SK-N-DZ (cell line): ENCODE measurements at places on chromosomes 13 and 19.

DNA sequence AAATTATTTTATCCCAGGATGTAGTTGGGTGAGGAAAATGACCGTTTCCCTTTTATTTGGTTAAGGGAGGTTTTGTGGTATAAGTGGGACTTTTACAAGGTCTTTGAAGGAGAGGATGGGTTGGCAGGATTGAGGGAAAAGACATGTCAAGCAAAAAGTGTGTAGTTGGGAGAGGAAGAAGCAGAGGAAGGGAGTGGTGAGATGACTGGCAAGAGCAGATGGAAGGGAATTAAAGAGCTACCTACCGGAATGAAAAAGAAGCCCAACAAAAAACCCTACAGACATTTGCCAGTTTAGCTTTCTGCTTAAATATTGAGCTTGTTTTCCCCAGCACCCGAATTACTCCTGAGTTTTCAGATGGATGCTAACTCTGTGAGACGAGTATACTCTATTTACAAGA is 19.6 kb downstream of the FRY start:
- no peak for DNase-seq

DNA sequence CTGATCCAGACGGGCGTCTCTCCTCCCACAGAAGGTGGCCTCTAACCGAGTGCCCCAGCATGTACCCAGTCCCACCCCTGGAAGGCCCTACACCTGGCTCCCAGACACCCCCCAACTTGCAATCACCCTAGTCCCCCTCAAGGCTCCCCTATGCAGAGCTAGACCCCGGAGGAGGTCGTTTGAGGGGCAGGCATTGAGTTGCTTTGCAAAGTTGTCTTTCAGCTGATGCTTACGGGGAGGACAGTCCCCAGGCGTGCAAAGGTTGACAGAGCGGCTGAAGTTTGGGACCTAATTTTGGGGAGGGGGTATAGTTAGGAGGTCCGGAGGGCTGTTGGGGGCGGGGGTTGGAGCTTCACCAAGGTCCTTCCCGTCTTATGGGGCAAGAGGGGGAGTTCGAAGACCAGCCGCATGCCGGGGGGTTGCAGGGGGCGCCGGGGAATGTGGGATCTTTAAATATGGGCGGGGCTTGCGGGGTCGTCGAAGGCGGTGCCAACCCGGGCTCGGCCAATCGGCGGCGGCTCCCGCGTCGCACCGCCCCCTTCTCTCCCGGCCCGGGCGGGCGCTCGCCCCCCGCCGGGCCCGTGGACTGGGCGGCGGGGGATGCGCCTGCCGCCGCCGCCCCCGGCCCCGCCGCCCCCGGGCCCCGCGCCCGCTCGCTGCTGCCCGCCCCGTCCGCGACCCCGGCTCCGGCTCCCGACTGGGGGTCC is at the start of gene KCNN1:
TSS of gene KCNN1 (plus strand) at position 558 of the 707 bp plus-strand sequence. CDS start 6,782 bp downstream, outside the sequence.
- no peak for DNase-seq

GRCh38 chr13:84961023-84961422 is 838.2 kb downstream of the SLITRK6 start:
- DNase-seq = no peak

DNA sequence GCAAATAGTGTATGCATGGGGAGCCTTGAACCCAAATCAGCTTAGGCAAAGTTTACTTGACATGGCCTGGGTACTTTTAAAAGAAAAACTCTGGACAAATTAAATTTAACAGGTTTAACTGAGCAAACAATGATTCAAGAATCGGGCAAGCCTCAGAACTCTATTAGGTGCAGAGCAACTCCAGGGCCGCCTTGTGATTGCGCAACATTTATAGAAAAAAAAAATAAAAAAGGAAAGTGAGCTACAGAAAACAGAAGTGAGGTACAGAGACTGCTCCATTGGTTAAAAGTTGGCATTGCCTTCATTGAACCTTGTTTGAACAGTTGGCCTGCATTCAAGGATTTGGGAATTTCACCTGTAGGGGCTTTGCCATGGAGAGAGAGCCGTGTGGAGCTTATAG is 421.0 kb upstream of the TSHZ3 start:
- no peak for DNase-seq

DNA sequence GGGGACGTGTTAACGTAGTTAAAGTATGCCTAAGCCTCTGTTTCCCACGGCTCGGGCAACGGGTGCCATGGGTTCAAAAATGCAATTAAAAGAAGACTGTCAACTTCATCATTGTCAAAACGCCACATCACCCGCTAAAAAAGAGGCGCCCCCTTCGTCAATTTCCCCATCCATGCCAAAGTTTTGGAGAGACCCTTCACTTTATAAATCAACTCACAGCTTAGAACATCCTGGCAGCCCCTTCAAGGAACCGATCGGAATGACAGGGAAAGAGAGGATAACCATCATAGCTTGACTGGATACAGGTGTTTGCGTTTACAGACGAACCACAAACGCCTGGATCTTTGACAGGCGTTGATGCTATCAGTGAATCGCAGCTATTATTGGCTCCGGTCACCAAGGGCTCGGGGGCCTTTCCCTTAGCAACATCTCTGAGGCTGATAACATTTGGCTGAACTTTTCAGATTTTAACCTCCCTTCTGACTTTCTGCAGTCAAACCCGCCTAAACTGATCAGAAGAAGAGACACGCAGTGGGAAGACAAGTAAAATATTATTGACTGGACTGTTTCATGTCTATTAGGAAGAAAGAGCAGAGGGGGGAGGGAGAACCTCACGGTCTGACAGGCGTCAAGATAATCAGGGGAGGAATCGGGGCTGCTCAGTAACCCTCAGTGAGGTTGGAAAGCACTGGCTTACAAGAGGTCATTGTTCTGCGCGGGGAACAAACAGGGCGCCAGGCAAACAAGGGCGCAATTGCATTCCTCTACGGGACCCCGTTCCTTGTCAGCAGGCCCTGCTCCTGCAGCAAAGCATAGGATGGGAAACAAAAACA is 322.5 kb upstream of the ZNF507 start:
- DNase-seq = peak; percentile 69

- no peak for DNase-seq
Observed at GRCh38 chr19:42185277-42185676, 32.2 kb downstream of the DEDD2 start.

DNA sequence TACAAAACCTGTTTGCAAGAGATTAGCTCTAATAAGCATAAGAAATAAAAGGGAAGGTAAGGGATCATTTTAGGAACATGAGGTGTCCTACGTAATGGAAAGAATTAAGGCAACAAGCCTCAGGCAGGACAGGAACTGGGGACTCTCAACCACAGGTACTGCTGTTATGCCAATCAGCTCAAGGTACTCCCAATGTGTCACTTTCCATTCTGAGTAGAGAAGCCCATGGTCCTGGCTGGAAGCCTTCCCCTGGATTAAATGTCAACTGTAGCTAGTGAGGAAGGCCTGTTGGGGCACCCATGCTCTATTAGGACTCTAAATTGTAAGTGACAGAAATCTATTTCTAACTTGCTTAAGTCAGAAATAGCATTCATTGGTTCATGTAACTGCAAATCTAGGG is 134.6 kb downstream of the DPF1 start:
- DNase-seq = no peak

DNA sequence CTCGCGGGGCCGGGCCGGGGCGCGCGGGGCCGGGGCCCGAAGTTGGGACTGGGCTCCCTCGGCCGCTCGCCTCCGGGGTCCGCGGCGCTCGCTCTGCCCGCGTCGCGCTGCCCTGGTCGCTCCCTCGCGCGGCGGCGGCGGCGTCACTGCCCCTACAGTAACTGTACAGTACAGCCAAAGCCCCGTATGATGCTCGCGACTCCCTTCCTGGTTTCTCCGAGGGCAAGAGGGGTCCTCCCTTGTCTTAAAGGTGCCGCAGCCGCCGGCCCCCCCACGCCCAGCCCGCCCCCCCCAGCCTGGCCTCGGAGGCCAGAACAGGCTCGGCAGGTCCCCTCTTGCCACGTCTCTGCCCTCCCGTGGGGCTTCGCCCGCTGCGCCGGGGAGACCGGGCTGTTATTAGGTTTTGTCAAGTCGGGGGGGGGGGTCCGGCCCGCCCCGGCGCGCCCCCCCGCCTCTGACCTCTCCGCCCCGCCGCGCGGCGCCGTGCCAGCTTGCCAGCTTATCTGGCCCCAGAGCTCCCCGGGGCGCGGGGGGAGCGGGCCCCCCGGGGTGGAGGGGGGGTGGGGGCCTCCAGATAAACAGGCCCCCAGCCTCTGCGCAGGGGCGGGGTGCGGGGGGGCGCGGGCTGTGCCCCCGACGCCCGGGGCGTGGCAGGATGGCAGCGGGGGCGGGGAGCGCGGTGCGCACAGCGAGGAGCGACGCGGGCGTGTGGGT is at the start of gene ZBTB7A:
TSS of gene ZBTB7A (minus strand) at position 218 of the 714 bp plus-strand sequence. CDS start 11,667 bp downstream, outside the sequence.
- peak; percentile 77 for DNase-seq

- no peak for DNase-seq
Observed at GRCh38 chr19:4077007-4077374, 10.3 kb upstream of the ZBTB7A start.
